Stimulated activated CD8-positive, alpha-beta memory T cell treated with anti-CD3 and anti-CD28 coated beads, Interleukin-4, amount 100 ng/mL, for 48 hours (primary cell): ENCODE measurements at places on chromosomes 1 and 21.

GRCh38 chr1:228007049-228007800 is 427 bp downstream of the WNT3A start:
- peak; percentile 21 for DNase-seq

DNA sequence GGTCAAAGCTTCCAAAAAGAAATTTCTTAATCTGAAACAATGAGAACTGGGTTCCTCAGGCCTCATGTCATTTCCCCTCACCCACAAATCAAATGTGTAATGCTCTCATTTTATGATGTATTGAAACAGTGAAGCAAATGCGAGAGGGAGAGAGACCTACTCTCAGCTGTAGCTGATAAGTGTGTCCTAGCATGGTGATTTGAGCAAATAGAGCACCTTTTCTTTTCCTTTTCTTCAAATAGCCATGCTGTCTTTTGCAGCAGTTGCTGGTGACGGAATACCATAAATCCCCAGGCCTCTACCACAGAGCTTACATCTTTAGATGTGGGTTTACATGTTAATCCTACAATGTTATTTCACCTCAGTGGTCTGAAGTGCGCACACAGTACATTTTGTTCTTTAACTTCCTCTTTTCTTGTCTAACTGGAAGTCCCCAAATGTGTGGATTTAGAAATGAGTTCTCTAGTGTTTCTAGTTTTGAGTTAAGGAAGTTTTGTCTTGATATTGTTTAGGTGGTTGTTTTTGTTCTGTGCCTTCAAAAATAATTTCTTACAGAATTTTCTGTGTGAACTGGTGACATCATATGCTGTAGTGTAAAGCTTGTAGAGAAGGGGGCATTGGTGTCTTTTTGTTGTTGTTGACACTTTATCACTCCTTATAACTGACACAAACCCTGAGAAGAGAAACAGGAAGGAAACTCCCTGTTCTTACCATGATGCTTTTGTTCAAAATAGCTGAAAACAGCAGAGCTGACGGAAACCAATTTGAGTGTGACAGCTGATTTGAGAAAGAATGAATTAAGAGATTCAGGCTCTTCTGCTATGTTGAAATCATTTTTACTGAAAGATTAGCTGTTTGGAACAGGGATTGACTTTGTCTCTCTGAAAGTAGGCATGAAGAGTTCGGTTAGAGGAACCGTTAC is 12.2 kb downstream of the SMAP2 start:
- DNase-seq = peak; percentile 53

DNA sequence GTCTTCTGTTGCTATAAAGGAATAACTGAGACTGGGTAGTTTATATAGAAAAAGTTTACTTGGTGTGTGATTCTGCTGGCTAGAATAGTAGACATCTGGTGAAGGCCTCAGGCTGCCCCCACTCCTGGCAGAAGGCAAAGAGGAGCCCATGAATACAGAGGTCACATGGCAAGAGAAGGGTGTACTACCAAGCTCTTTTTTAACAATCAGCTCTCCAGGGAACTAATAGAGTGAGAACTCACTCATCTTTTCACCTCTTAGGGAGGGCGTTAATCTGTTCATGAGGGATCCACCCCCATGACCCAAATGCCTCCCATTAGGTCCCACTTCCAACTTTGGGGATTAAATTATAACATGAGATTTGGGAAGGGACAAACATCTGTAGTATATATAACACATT is 9.3 kb downstream of the DTL start:
- no peak for DNase-seq

- DNase-seq = no peak
Measured at GRCh38 chr1:67921725-67922489, 88.6 kb upstream of the GNG12 start.

DNA sequence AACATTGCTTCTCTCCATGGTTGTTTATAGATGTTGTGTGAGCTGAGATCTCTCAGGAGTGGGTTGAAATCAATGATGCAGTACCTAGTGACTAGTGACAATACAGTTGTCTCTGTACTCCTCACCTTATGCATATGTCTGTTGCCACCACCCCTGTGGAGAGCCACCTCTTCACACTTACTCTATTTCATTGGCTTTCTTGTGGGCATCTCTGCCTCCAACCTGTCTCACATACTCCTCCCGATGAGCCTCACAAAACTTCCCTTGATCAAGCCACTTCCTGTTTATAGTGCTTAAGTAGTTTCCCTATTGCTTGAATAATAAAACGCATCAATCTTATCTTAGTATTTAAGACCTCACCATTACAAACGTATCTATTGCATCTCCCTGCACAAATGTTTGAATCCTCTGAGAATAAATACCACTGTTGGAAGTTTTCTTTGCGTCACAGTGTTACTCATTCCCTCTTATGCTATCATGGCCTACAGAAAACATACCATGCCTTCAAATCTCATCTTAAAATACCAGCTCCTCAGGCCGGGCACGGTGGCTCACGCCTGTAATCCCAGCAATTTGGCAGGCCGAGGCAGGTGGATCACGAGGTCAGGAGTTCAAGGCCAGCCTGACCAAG is 54.7 kb upstream of the GREM2 start:
- DNase-seq = no peak

- DNase-seq = no peak
Measured at GRCh38 chr1:214537872-214538473, 13.4 kb downstream of the PTPN14 start.

GRCh38 chr1:41850029-41850428 is 68.7 kb downstream of the HIVEP3 start:
- DNase-seq = no peak

DNA sequence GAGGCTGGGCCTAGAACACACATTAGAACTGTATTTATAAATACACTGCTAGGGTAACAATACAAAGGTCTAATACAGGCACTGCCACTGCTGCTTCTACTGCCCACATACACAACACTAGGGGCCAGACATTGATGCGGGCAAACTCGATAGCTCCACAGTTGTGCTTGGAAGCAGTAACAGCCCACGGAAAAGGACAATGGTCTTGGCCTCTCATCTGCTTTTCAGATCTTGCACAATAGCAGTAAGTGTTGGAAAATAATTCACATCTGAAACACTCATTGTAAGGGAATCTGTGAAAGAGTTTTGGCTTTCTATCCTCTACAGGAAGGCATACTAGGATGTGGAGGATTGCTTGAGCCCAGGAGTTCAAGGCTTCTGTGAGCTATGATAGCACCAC is 6.9 kb upstream of the SPOCD1 start:
- DNase-seq = peak; percentile 11

GRCh38 chr1:200040481-200041138 is 13.1 kb downstream of the NR5A2 start:
- peak; percentile 29 for DNase-seq

- DNase-seq = no peak
Measured at GRCh38 chr1:193741228-193741627, 554.8 kb upstream of the B3GALT2 start.

GRCh38 chr1:160083968-160084770 is 2.8 kb downstream of the KCNJ9 start:
- DNase-seq = peak; percentile 82

DNA sequence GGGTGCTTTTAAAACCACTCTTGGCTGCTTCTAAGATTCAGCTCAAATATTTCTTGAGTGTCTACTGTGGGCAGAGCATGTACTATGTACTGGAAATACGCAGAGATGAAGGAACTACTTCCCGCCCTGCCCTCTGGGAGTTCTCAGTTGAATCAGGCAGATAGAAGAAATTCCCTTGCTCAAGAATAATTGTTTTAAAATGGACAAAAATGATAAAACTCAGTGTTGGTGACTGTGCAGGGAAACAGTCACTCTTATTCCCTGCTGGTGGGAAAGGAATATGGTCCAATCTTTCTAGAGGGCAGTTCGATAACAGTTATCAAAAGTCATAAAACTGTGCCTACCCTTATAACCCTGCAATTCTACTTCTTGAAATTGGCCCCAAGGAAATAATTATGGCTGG is 16.9 kb upstream of the GRHL3 start:
- no peak for DNase-seq

GRCh38 chr1:119651133-119651532 is 3.1 kb upstream of the ZNF697 start:
- DNase-seq = no peak
